Thyroid gland (tissue), 4 donors: ENCODE measurements at places on chromosomes 7 and 10. TPM values are rescaled to one million over a fixed set of nuclear protein-coding genes. Genes with fewer than 3 reads are reported as not detected.

DNA sequence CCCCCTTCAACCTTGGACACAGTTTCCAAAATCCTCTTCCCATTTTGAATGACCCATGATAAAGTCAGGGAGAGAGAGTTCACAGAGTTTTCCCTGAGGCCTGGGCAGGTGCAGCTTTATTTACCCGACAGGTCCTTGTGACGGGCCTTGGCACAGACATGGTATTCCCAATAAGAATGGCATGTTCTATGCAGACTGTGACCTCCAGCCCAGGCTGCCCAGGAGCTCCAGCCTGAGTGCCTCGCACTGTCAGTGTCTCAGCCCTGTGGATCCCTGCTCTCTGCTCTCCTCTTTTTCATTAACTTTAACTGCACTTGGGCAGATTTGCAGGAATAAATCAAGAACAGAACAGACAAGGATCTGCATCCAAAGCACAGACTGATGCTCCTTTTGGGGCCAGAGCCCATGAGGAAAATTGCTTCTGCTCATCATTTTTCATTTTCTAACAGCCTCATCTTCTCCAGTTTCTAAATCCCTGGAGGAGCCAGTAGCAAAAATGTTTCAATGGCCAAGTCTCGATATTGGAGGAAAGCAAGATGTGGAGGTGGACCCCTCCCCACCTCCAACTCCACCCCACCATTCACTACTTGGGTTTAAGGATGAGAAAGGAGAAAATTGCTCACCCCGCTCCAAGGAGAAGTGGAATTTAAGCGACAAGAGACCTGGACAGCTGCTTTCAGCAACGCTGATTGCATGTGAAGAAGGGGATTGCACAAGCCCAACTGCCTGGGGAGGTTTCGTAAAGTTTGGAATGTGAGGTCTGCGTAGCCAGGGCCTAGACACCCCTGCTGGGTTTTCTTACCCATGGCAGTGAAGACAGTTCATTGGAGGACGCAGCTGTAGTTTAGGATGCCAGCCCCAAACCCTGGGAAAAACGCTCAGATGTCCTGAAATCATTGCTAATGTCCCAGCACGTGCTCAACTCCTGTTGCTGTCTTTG is 225.9 kb downstream of the WDR11 start:
- no peaks in the 10 kb centered on the region for H3K27me3 ChIP-seq
- H3K36me3 ChIP-seq: no peaks in the 10 kb centered on the region
- H3K27ac ChIP-seq: no peak overlapping the region
- DNase-seq: no peak
- no peak overlapping the region for H3K4me3 ChIP-seq

- DNase-seq: no peak
- H3K4me3 ChIP-seq: no peak overlapping the region
- no peaks in the 10 kb centered on the region for H3K36me3 ChIP-seq
- H3K27ac ChIP-seq: no peak overlapping the region
- no peaks in the 10 kb centered on the region for H3K27me3 ChIP-seq
These were observed 31.3 kb downstream of the C10orf105 start for GRCh38 chr10:71688256-71688655.

Gene EXOC6
- 51.6 TPM for total RNA-seq

Gene TMEM270
- total RNA-seq: not detected

GRCh38 chr7:91953618-91954017 is 13.0 kb downstream of the AKAP9 start:
- no peaks in the 10 kb centered on the region for H3K4me1 ChIP-seq
- H3K27me3 ChIP-seq: no peaks in the 10 kb centered on the region
- no peaks in the 10 kb centered on the region for H3K36me3 ChIP-seq
- no peak overlapping the region for H3K4me3 ChIP-seq

DNA sequence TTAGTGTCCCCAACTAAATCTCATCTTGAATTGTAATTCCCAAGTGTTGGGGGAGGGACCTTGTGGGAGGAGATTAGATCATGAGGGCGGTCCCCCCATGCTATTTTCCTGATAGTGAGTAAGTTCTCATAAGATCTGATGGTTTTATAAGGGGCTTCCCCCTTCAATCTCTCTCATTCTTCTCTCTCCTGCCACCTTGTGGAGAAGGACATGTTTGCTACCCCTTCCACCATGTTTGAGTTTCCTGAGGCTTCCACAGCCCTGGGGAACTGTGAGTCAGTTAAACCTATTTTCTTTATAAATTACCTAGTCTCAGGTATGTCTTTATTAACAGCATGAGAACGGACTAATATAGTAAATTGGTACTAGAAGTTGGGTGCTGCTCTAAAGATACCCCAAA is 365.6 kb downstream of the ANKRD7 start:
- no peaks in the 10 kb centered on the region for H3K4me1 ChIP-seq
- H3K27me3 ChIP-seq: no peaks in the 10 kb centered on the region
- no peak for DNase-seq
- no peak overlapping the region for H3K27ac ChIP-seq

- H3K4me3 ChIP-seq: no peak overlapping the region
- peaks cover 26% of the 10 kb centered on the region for H3K4me1 ChIP-seq
- H3K27ac ChIP-seq: peak overlapping the region; percentile 4
- peaks cover 8% of the 10 kb centered on the region for H3K36me3 ChIP-seq
These were observed 11.6 kb downstream of the RPS24 start for GRCh38 chr10:78045237-78045636.

Gene TPK1
- 10.4 TPM for total RNA-seq

DNA sequence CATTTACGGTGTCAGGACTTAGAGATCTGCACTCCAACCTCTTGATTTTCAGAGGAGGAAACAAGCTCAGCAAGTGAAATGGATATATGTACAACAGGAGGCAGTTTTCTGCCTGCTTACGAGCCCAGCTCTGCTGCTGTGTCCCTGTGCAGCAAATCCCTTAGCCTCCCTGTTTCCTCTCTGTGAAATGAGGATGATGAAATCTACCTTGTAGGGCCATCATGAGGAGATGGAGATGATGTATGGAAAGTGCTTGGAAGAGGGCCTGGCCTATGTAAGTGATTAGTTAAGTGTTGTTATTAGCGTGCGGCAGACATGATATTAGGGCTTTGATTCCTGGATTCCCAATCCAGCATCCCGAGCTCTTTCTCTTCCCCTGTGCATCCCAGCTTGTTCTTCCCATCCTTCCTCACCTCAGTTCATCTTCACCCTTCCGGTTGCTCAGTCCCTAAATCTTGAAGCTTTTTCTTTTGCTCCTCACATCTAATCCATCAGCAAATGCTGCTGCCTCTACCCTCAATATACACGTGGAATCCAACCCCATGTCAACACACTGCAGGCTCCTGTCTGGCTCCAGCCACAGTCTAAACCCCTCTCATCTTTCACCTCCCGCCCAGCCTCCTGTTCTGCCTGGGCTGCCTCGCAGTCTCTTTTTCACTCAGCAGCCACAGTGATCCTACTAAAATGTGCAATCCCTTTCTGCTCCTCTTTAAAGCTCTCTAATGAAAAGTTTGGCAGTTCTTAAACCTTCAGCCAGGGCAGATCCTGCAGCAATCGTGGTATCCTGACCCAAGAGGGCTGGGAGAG is 113.8 kb downstream of the MARCHF5 start:
- no peak for DNase-seq

Gene TFPI2
- total RNA-seq: not detected

Gene PAPOLB
- total RNA-seq: 0.22 TPM
